ENCODE measurements at places on chromosomes 1 and 21.

GRCh38 chr1:165365341-165365740 lies 8.8 kb upstream of the LMX1A start:
- DNase-seq: no peak

DNA sequence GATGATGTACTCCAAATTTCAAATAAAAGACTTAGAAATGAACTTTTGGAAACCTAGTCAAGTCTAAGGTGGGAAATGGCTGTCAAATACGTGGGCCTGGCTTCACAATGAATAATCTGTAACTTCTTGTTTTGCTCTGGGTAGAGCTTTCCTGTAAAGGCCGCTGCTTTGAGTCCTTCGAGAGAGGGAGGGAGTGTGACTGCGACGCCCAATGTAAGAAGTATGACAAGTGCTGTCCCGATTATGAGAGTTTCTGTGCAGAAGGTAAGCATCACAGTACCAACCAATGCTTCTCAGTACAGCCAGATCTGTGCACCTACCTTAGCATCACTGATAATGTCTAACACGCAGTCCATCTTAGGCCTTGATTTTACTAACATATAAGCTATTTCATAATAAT lies 73.6 kb downstream of the TPR start:
- DNase-seq: no peak

GRCh38 chr1:201385299-201385891 lies 7.9 kb upstream of the TNNT2 start:
- no peak for DNase-seq

DNA sequence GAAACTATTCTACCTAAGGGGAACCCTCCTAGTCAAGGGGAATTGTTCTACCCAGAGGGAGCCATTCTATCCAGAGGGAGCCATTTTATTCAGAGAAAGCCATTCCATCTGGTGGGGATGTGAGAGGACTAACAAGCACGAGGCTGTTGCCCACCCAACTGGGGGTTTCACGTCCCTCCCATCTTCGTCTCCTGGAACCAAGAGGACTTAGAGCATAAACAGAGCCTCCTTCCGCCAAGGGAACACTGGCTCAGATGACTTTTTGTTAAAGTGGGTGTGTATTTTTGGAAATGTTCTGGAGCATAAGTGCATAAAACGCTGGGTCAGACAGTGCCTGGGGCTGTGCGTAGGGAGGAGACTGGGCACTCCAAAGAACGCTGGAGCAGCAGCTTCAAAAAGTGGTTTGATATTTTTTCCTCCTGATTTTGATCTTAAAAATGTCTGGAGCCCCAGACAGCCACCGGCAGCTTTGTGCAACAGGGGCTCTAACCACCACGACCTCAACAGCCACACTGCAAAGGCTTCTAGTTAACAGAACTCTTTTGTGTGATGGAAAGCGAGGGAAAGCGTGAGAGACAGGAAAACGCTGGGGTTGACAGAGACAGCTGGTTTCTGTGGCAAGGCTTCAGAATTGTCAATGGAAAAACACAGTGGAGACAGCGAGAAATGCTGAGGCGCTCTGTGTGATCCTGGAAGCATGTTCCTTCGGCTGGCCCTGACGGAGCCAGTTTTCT lies 363.6 kb upstream of the CAMK1G start:
- peak; percentile 18 for DNase-seq

DNA sequence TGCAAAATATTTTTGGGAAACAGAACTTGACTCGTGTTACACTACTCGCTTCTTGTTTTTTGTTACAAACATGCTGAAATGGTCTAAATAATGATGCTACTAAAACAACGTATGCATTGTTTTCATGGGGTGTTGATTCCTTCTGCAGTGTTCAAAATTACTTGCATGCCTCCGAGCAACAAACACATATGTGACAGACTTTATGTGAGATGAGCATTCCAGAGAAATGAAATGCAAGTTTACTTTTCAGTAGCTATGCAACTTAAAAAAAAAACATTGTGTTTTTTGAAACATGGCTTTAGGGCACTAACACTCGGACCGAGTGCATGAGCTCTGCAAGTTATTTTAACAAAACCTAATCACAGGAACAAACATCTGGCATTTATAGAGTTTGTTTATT lies 84.8 kb downstream of the CAMTA1 start:
- DNase-seq: no peak

- peak; percentile 39 for DNase-seq
These were observed 33.2 kb downstream of the TRAF5 start for GRCh38 chr1:211359876-211360275.

Data from astrocyte of the cerebellum (primary cell).